ENCODE measurements at places on chromosomes 1 and 21. TPM values are rescaled to one million over a fixed set of nuclear protein-coding genes. Genes with fewer than 3 reads are reported as not detected.

DNA sequence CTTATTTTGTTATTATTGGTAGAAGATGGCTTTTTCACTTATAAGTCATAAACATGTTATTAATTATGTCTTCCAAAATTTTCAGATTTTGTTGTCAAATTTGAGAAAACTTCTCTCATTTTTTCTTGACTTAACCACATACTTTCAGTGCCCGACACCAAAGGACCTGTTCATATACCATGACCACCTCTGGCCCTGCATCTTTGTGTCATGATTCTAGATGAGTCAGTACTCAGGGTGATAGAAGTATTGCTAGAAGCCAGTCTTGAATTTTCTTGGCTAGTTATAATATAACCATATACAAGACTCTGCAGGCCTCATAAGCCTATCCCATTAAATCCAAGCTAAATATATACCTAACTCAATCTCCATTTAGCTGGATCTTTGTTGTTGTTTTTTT, 35.4 kb upstream of the DPH5 start:
- no peak for DNase-seq

DNA sequence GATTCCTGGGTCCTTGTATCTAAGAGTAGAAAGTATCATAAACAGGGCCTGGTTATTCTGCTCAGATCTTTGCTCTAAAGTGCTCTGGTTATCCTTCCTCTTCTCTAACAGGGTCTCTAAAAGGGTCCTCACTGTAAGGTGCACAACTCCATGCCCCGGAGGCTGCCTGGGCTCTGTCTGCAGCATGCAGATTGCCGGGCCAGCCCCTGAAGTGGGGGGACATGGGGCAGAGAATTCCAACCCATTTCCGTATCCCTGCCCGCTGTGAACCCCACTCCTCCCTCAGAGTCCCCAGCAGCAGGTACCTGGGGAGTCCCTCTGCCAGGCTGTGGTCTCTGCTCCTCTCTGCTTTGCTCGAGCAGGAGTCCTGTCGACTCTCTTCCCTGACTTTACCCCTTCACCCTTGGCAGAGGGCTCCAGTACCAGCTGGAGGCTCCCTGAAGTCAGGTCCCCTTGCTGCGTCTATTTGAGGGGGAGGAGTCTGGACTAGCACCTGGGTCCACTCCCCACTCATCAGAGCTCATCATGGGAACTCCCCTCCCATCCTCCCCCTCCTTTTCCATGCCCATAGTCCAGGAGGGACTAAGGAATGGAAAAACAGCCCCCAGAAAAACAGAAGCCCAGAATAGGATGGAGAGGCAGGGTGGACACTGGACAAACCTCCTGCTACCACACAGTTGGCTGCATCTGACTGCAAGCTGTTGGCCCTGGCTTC, 12.1 kb downstream of the BLACAT1 start:
- no peak for DNase-seq

DNA sequence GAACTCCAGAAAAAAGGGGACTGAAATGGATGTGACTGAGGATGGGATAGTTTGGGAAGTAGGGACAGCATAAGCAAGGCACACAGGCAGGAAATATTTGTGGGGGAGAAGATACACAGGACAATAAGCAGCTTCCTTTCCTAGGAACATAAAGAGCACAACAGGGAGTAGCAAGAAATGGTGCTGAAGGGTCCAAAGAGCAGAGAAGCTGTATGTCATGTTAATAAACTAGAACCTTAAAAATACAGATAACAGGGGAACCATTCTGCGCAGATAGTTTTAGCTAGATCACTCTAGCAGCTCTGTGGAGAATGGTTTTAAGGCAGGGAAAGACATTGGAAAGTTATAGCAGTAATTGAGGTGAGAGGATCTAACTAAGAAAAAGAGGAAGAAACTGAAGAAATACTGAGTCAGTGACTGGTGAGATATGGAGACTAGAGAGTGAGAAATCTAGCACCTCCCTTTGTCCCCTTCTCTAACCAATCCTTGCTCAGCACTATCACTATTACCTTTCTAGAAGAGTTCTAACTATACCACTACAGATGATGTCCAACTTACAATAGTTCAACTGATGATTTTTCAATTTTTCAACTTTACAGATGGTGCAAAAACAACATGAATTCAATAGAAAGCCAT, 95.0 kb downstream of the CDC42BPA start:
- DNase-seq, result no peak

DNA sequence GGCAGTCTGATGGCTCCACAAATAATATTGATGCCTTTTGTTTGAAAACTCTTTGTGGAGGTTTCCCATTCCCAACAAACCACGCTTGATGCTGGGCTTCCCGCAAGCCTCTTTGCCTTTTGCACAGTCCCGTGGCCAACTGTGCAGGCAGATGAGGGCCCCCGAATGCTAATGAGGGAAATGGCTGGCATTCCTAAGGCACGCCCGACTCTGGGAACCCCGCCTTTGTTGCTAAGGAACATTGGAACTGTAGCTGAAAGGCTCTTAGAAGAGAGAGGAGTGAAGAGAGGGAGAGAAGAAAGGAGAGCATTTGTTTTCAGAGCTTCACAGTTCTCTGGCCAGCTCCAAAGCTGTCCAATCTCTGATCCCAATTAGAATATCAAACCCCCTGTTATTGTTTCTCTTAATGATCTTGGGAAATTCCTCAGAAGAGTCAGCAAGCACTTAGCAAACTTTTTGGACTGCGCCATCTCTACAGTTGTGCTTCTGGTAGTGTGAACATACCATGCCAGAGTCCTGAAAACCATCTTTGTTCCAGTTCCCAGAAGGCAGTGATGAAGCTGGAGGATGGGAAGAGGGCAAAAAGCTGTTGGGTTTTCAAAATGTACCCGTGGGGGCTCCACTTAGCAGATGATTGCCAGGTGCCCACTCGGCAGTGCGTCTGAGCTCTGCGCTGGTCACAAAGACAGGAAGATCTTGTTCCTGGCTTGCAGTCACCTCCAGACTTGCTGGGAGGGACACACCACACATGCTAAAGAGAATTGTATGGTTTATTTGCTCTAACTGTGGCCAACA, 60.1 kb upstream of the CYP2J2 start:
- no peak for DNase-seq

DNA sequence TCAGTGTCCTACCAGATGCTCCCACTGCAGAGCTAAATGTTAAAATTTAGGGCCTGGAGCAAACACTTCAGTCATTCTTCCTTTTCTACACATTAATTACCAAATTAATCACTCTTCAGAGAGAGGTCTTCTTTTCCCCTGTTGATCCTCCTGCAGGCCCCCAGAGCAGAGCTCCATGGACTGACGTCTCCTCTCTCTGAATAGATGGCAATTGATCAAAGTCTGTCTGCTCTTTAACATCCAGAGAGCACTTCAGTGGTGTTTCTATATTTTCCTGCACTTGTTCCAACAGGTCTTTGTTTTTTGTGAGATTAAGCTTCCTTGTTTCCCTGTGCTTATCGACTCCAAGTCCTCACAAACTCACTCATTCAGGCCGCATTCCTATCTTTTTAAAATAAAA, 239.3 kb downstream of the SIPA1L2 start:
- no peak for DNase-seq

DNA sequence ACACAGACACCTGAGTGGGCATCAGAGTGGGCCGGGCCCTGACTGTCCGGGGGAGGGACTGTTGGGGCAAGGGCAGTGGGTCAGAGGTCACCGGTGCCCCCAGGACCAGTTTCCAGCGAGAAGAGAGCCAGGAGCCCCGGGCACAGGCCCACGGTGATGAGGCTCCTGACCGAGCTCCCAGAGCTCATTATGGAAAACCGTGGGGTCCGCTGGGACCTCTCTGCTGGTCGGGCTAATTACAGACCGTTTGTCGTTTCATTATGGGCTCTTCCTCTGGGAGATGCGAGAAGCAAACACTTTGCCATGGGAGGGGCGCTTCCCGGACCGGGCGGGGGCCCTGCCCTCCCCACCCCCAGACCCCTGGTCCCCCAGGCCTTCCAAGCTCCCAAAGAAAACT, 12.0 kb upstream of the TTLL10 start:
- no peak for DNase-seq

DNA sequence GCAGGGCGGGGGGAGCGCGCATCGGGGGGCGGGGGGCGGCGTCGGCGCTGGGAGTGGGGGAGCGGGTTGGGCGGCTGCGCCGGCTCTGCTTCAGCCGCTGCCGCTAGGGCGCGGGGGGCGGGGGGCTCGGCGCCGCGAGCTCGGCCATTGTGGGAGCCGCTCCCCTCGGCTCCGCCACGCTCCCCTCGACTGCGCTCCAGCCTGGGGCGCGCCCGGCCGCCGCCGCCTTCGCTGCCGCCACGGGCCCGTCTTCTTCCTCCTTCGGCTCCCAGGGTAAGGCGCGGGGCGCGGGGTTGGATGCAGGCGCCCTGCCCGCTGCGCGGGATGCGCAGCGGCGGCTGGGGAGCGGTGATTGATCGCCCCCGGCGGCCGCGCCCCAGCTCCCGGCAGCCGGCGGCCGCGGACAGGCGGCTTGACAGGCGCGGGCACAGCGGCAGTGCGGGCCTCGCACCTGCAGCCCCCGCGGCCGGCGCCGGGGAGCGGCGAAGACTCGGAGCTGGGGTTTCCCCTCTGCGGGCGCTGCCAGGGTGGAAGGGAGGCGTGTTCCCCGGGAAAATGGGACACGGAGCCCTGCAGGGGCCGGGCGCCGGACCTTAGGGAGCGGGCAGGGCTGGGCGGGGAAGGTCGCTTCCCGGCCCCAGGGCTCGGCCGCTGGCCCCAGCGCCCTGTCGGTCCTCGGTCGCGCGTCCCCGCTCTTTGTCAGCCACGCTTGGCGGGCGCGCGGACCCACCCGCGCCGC, 55.3 kb downstream of the NDUFS5 start:
- peak; percentile 69 for DNase-seq

STIL gene
- 3.9 TPM for polyA plus RNA-seq

DNA sequence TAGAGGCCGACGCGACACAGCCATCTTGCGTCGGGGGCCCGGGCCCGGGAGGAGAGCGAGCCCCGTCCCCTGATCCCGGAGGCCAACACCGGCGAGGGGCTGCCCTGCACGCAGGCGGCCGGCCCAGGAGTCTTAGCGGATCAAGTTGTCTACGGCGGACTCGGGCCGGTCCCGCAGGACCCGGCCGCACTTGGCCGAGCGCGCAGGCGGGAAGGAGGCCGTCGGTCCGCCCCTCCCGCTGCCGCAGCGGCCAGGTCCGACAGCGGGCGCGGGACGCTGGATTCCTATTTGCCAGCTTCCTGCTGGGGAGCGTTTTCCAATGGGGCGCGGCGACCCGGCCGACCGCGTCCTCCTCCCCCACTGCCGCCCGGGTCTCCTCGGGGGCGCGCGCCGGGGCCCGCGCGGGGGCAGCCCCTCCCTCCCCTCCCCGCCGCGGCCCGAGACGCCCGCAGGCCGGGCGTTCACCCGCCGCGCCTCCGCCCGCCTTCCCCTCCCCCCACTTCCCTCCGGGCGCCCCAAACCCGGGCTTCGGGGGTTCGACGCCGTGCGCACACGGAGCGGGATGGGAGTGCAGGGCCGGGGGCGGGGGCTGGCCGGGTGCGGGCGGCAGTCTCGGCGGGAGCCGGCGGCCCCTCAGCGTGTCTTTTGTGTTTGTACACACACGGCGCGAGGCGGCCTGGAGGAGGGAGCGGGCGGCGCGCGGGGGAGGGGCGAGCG, 517 bp upstream of the H3-3A start:
- peak; percentile 83 for DNase-seq

RGS16 gene
- 8.7 TPM for polyA plus RNA-seq

TLR5 gene
- polyA plus RNA-seq, result 5.9 TPM

DTL gene
- 7.8 TPM for polyA plus RNA-seq

- no peak for DNase-seq
These were observed 36.6 kb downstream of the C1orf87 start for GRCh38 chr1:60036856-60037460.

DNA sequence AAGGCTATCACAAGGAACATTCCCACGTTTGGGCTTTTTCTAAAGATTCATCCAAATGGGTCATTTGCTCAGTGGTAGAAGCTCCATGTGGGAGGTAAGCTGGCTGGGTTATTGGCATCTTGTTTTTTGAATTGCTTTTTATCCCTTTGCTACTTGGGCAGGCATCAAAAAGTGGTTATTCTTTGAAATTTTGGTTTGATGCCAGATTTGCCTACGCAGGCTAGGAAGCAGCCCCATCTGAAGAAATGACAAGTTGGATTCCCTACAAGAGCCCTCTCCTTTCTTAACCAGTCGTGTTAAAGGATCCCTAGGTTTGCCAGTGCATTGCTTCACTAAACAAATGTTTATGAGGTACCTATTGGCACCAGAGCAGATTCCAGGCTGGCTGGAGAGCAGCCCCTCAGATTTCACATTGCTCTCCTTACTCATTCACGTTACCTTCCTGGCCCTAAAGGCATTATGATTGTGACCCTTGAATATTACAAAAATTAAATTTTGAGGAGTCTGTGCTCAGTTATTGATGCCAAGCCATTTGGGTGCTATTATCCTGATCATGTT, 38.8 kb downstream of the ARID1A start:
- no peak for DNase-seq

- DNase-seq, result no peak
These were observed 172.5 kb downstream of the ST6GALNAC5 start for GRCh38 chr1:77039739-77040138.

- no peak for DNase-seq
These were observed 275.9 kb upstream of the SNX7 start for GRCh38 chr1:98385652-98386051.

MCM3AP gene
- 64.0 TPM for polyA plus RNA-seq

- no peak for DNase-seq
These were observed 197.6 kb upstream of the FOXD3 start for GRCh38 chr1:63124666-63125191.

OPRD1 gene
- 0.74 TPM for polyA plus RNA-seq

DNA sequence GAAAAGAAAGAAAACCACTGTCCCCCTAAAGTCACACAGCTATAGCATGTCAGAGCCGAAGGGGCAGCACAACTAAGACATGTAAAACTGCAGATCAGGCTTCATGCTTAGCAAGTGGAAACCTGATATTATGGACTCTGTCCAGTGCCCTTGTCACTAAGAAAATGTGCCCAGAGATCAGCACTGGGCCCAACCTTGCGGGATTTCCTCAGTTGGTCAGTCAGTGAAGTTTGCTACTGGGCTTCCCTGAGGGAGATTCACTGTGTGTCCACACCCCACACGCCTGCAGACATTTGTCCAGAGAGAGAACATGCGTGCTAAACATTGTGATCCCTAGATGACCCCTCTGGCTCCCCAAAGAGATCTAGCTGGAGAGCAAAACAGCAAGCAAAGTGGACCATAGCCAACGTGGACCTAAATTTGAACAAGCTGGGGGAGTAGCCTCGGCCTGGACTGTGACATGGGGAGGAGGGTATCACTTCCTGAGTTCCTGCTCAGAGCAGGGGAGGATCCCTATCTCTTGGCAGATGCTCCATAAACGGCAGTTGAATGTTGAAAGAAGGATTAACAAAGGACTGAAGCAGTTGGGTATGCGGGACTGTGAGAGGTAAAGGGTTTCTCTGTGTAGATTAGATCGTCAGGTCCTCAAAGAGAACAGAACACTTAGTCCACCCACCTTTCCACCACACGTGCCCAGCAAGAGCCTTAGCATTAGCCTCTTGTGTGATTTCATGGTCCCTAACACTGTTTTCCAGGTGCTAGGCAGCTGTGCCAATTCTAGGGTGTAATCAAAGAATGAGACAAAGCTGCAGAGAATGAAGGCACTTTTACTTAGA, 53.6 kb downstream of the GLUL start:
- peak; percentile 34 for DNase-seq

All from hindlimb muscle (tissue), 1 donor.